MM.1S (cell line): ENCODE measurements at places on chromosomes 3 and 15.

- H3K27me3 ChIP-seq = no peaks in the 10 kb centered on the region
- no peak overlapping the region for H3K4me3 ChIP-seq
- H3K27ac ChIP-seq = no peak overlapping the region
These were observed 873.0 kb downstream of the ROBO1 start for GRCh38 chr3:78894787-78895186.

GRCh38 chr15:82805994-82806406 lies at the start of gene FSD2:
FSD2 (minus strand) TSS chr15:82806069; CDS start chr15:82787390, 18,679 bp downstream.
- H3K4me3 ChIP-seq = peak within 1 kb of the TSS; percentile 1; the same call in 1 of the 2 replicates
- no peaks in the 10 kb centered on the region for H3K27me3 ChIP-seq
- peak within 1 kb of the TSS; percentile 75 for H3K27ac ChIP-seq
- no peaks in the 10 kb centered on the region for H3K36me3 ChIP-seq
- H3K4me1 ChIP-seq = peaks cover 36% of the 10 kb centered on the region

- H3K36me3 ChIP-seq = no peaks in the 10 kb centered on the region
- H3K4me1 ChIP-seq = no peaks in the 10 kb centered on the region
- no peak overlapping the region for H3K27ac ChIP-seq
- no peak overlapping the region for H3K4me3 ChIP-seq
- no peak for DNase-seq
These were observed 93.0 kb downstream of the FHIT start for GRCh38 chr3:61158216-61158615.

- no peaks in the 10 kb centered on the region for H3K4me1 ChIP-seq
- DNase-seq = peak; percentile 53
- no peak overlapping the region for H3K27ac ChIP-seq
- no peak overlapping the region for H3K4me3 ChIP-seq
These were observed 15.1 kb downstream of the PLSCR5 start for GRCh38 chr3:146589899-146590508.

DNA sequence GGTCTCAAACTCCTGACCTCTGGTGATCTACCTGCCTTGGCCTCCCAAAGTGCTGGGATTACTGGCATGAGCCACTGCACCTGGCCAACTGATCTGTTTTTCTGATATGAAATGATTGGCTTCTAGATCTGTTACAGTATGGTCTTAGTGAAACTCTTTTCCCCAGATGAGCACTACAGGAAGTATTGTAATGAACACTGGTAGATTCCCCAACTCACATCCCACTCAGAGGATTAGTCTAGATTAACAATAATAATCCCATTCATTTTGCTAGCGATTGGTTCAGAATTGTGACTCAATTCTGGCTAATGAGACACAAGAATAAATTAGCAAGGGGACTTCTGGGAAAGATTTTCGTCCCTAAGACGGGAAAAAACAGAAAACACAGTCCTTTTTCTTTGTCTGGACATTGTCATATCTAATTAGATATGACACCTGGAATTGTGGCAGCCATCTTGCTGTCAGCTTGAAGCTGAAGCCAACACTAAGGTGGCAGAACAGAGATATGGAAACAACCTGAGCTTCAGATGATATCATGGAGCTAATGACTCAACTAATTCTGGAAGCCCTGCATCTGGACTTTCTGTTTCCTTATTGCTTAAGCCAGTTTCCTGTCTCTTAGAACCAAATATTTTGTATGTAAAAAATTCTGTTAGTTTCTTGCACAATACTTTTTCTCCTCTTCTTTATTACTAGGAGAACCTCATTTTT lies 17.4 kb upstream of the NPTN start:
- no peak overlapping the region for H3K27ac ChIP-seq
- no peak overlapping the region for H3K4me3 ChIP-seq
- 0 out of 2 replicates have a peak, but pooled peaks cover 8% of the 10 kb centered on the region for H3K4me1 ChIP-seq
- H3K36me3 ChIP-seq = no peaks in the 10 kb centered on the region
- DNase-seq = peak; percentile 7

DNA sequence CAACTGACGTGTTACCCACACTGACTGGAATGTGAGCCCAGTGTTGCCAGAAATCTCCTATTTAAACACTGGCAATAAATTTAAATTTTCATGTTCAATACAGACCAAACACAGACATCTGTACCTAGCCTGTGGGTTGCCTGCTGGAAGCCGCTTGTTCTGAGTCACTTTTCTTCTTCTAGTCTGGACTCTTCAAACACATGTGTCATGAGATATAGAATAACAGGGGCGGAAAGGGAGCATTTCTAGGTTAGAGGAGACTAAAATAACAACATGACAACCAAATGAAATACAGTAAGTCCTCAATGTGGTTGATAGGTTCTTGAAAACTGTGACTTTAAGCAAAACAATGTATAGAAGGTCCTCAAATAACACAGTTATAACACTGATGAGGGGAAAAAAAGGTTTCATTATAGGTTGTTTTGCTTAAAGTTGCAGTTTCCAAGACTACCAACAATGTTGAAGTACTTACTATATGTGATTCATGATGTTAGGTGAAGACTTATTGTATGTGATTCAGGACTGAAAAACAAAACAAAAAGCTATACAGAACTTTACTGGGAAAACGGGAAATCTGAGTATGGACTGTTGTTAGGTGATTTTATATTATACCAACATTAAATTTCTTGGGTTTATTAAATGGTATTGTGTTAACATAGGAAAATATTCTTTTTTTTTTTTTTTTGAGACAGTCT lies 63.1 kb downstream of the PRKAR2A start:
- H3K4me3 ChIP-seq = no peak overlapping the region
- no peaks in the 10 kb centered on the region for H3K36me3 ChIP-seq
- no peaks in the 10 kb centered on the region for H3K4me1 ChIP-seq
- no peak for DNase-seq
- H3K27me3 ChIP-seq = no peaks in the 10 kb centered on the region

DNA sequence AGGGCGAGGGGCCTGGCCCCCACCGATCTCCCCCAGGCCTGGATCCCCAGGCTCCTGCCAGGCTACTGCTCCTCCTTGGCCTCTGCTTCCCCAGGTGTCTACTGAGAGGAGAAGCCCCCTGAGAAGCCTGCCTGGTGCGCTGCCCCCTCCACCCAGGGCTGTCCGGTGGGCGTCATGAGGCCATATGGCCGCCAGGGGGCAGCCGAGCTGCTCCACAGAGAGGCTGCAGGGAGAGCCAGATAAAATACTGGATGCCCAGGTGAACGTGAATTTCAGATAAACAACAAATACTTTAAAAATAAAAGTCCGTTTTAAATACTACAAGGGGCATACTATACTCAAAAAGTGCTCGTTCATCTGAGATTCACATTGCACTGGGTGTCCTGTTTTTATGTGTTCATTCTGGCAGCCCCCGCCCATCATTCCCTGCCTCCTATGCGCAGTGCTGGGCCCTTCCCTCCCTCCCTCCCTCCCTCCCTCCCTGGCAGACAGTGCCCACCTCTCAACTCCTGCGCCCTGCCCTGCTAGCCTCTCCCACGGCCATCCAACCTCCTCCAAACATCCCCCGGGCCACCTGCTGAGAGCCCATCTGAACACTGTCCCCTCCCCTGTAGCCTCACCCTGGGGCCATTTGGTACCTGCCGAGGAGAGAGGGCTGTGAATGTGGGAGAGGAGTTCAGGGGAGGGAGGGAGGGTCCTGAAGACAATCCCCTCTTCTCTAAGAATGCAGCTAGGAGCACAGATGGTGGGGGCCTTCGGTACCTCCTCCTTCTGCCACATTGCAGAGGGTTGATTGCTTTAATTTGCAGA lies 29.6 kb downstream of the PSTPIP1 start:
- H3K4me3 ChIP-seq = no peak overlapping the region
- no peaks in the 10 kb centered on the region for H3K27me3 ChIP-seq
- no peaks in the 10 kb centered on the region for H3K36me3 ChIP-seq
- no peak overlapping the region for H3K27ac ChIP-seq
- peaks cover 25% of the 10 kb centered on the region for H3K4me1 ChIP-seq

- no peak for DNase-seq
- H3K36me3 ChIP-seq = no peaks in the 10 kb centered on the region
- H3K4me1 ChIP-seq = no peaks in the 10 kb centered on the region
- H3K27me3 ChIP-seq = no peaks in the 10 kb centered on the region
These were observed 271.2 kb downstream of the RBMS3 start for GRCh38 chr3:29552051-29552450.

GRCh38 chr3:195809291-195809785 lies 2.4 kb downstream of the MUC4 start:
- no peak overlapping the region for H3K27ac ChIP-seq
- no peaks in the 10 kb centered on the region for H3K4me1 ChIP-seq
- peaks cover 93% of the 10 kb centered on the region for H3K27me3 ChIP-seq
- no peak overlapping the region for H3K4me3 ChIP-seq
- no peak for DNase-seq

DNA sequence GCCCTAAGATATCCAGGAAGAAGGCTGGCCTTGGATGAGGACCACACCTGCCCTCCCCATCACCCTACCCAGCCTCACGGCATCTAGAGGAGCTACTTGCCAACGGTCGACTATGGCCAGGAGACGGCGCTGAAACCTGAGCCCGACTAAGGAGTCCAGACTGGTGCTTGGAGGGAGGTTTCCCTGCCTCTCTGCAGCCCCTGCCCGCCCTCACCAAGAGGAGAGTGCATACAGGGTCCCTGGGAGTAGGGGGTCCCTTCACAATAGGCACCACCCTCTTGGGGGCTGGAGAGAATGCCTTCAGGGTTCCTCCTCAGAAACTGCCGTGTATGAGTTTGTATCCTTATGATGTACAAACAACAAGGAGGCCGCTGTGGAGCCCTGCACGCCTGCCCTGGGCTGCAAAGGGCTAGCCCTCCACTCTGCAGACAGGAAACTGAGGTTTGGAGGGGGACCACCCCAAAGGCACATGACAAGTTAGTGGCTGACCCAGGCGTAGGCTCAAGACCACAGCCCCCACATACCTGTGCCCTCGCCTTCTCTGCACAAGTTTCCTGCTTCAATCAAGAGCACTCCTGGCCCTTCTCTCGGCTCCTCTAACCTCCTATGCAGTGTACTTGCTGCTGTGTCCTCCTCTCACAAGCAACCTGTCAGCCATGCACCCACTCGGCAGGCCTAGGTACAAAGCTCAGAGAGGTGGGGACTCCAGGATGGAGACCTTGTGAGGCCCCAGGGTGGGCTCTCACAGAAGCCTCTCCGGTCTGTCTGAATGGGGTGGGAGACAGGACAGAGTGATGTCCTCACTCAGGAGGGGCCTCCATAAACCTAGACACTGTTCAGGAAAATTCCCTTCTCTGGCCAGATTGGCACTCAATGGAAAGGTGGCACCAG lies 7.4 kb downstream of the KLF15 start:
- no peaks in the 10 kb centered on the region for H3K4me1 ChIP-seq
- no peak overlapping the region for H3K27ac ChIP-seq
- no peak overlapping the region for H3K4me3 ChIP-seq
- H3K27me3 ChIP-seq = no peaks in the 10 kb centered on the region
- no peaks in the 10 kb centered on the region for H3K36me3 ChIP-seq

GRCh38 chr3:35932995-35933394 lies 293.7 kb downstream of the ARPP21 start:
- H3K36me3 ChIP-seq = no peaks in the 10 kb centered on the region
- H3K27me3 ChIP-seq = no peaks in the 10 kb centered on the region
- DNase-seq = no peak

DNA sequence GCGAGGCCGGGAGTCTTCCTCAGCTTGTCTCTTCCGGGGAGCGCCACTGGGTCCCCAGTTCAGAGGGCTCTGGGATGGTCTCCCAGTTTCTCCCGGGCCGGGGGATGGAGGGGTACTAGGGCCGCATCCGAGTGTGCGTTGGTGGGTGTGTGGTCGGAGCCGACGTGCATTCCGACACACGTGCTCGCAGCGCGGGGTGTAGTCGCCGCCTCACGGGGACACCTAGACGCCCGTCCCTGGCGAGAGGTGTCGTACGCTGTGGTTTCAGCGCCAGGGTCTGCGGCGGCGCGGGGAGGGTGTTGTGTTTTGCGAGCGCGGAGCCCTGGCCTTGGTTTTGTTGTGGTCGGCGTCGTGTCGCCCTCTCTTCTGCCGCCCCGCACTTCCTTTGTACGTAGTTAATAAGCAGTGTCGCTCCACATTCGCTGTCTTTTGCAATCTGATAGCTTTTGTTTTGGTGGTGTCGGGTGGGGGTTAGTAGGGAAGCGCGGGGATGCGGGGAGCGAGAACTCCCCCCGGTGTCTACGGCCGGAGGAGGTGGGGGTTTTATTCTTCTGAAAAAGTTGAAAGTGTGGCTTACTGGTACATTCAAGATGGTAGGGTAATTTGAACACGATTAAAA lies 2.2 kb downstream of the IGF1R start:
- H3K4me1 ChIP-seq = peaks cover 18% of the 10 kb centered on the region
- H3K36me3 ChIP-seq = no peaks in the 10 kb centered on the region
- peak overlapping the region; percentile 77 for H3K4me3 ChIP-seq

GRCh38 chr3:76487446-76487845 lies 552.5 kb upstream of the ROBO2 start:
- no peak overlapping the region for H3K4me3 ChIP-seq
- no peaks in the 10 kb centered on the region for H3K4me1 ChIP-seq
- no peak overlapping the region for H3K27ac ChIP-seq
- DNase-seq = no peak
- H3K27me3 ChIP-seq = no peaks in the 10 kb centered on the region
- H3K36me3 ChIP-seq = no peaks in the 10 kb centered on the region

DNA sequence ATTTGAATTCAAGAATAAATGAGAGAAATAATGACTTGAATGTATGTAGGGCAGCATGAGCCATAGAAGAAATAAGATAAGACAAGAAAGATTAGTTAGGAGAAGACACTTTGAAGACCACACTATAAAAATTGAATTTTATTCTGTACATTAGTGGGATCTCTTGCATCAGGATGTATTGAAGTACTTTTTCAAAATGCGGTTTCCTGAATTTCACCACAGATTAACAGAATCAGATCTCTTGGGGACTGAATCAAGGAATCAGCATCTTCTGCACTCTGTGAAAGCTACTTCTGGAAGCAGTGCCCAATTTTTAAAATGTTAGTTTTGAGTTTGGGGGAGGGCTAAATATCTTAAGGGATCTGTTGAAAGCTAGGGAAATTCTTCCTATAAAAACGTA lies 763.9 kb upstream of the GOLIM4 start:
- H3K27ac ChIP-seq = no peak overlapping the region
- 0 out of 2 replicates have a peak, but pooled peaks cover 5% of the 10 kb centered on the region for H3K4me1 ChIP-seq
- no peaks in the 10 kb centered on the region for H3K27me3 ChIP-seq
- no peak overlapping the region for H3K4me3 ChIP-seq

DNA sequence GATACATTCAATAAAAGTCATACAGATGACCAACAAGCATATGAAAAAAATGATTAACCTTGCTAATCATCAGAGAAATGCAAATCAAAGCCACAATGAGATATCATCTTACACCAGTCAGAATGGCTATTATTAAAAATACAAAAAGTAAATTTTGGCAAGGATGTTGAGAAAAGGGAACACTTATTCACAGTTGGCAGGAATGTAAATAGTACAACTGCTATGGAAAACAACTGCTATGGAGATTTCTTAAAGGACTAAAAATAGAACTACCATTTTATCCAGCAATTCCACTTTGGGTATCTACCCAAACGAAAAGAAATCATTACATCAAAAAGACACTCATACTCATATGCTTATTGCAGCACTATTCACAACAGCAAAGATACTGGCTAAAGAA lies 1121.8 kb downstream of the TBL1XR1 start:
- no peak overlapping the region for H3K4me3 ChIP-seq
- no peak overlapping the region for H3K27ac ChIP-seq
- no peaks in the 10 kb centered on the region for H3K27me3 ChIP-seq
- no peak for DNase-seq
